ENCODE measurements at places on chromosomes 13 and 19. TPM values are rescaled to one million over a fixed set of nuclear protein-coding genes. Genes with fewer than 3 reads are reported as not detected.

The PGLYRP2 gene
- not detected for total RNA-seq

The FAM216B gene
- not detected for total RNA-seq

The UBE2L5 gene
- not detected for total RNA-seq

The HRC gene
- not detected for total RNA-seq

The IGFL3 gene
- not detected for total RNA-seq

The CEACAM16 gene
- total RNA-seq, result not detected
